ENCODE measurements at places on chromosomes 5 and 9.

DNA sequence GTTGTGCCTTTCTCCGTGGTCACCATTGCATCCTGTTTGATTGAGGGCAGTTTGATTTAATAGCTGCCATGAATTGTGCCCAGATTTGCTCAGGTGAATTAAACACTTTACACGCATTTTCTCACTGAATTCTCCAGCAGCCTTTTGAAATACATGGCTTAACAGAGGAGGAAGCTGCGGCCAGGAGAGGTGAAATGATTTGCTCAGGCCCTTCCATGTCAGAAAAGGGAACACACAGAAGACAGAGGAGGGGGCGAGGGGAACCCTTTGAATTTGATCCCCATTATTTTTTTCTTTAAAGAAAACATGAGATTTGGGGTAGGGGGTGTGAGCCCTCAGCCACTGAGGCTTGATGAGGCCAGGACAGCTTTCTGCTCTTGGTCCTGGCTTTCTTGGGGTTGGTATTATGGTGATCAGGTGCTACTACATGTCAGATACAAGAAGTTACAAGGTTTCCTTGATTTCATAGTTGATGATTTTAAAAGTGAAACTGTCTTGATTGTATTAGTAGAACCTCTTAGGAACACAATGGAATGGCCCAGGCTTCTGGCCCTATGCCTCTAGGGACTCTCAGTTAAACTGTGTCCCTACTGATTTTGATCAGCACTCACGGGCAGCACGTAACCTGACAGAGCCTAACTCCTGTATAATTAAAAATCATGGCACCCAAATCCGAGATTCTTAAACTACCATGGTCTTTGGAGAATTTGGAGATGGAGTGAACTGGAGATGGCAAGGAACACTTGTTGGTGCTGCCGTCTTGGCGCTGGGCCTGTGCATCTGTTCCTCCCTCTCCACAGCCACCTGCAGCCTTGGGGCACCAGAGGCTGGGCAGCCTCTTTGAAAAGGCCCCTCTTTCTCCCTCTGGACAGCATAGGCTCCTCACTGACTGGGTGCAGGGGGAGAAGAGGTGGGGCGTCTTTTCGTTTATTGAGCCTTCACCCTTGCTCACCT lies 107.9 kb downstream of the TRIO start:
- no peak for DNase-seq

DNA sequence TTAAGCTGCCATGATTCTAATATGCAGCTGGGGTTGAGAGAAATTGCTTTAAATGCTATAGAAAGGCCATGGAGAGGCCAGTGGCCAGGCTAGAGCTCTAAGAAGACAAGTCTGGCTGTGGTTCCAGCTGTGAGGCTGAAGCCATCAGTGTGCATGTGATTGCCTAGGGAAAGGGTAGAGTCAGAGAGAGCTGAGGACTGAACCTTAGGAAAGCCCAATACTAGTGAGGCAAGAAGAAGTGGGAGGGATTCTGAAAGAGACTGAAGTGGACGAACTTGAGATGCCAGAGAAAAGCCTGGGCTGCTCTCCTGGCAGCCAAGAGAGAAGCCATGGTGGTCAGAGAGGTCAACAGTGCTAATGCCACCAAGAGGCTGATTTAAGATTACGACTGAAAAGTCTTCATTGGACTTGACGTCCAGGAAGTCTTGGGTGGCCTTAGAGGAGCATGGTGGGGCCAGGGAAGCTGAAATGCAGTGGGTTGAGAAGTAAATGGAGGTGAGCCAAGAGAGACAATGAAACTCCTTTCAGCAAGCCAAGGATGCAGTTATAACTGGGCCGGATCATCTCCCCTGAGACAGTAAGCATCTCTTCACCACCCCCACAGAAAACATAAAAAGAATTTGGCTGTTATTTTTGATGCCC lies 133.2 kb downstream of the TMEM174 start:
- no peak for DNase-seq

DNA sequence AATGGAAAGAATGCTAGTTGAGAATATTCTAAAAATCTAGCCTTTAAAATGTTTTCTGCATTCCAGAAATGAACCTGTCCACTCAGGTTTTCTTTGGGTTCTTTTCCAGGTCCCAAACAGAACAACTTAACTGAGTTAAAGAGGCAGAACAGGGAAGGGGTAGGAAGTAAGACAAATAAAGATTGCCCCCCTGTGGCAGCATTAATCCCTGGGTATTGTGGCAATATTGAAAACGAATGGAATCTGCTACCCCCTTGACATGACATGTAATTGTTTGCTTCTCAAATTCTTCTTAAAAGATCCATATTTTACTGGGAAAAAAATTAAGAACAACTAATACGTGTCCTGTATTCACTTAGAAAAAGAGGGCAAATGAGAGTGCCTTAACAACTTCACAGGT lies 9.3 kb upstream of the RBM22 start:
- DNase-seq, result no peak

DNA sequence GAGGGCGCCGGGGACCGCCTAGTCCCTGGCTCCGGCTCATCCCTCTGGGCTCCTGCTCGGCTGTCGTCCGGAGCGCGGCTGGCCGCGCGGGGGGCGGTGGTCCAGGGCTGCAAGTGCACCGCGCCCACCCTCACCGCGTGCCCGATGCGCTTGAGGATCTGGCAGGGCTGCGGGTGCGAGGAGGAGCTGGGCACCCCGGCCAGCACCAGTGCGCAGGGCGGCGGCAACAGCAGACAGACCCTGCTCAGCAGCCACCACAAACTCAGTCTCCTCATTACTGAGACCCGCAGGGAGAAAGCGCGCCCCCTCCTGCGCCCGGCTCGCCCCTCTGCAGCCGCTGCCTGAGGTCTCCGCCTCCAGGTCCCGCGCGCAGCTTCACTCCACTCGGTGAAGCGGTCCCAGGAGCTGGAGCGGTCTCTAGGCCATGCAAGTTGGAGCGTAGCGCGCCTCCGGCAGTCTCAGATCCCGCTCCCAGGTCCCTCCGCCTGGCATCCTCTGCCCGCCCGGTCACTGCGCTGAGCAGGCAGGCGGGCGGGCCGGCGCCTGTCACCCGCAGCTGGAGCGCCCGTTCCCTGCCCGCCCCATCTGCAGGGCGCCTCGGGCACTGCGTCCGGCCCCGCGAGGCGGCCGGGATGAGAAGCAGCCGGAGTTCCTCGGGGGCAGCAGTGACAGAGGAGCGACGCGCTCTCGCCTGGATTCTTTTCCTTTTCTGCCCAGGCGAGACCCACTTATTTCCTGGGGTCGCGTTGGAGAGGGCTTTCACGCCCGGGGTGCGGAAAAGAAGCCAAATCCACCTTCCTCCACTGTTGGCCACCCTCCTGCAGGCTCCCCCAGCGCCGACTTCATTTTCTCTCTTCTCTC lies 512 bp downstream of the GRIN3A start:
- DNase-seq, result no peak

DNA sequence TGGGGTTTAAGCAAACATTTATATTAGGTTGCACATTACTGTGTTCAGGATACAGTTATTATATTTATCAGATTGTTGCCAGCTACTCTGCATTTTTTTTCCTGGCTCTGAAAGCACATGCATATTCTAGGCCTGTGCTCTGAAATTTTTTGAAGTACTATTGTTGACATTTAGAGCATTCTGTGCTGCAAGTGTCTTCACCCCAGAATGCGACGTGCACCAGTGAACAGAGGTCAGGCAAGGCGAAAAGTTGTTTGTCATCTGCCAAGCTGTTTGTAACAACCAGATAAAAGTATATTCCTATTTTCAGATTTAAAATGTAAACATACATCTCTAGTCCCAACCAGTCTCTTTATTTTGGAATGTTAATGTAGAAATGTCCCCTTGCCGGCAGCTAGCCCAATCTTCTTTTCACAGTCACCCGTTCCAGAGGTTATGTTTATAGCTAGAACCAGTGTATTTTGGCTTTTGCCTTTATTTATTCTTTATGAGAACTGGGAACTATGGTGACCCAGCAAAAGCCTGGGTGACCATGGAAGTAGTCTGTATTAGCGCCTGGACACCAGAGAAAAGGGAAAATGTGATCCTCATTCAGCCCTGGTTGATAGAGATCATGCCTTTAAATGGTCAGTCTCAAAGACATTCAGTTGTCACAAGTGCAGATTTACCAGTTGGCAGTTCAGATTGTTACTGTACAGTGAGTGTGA lies 84.6 kb downstream of the NDUFAF2 start:
- DNase-seq, result no peak

- DNase-seq, result peak; percentile 54
Measured at GRCh38 chr9:6354072-6354686, 26.0 kb downstream of the TPD52L3 start.

DNA sequence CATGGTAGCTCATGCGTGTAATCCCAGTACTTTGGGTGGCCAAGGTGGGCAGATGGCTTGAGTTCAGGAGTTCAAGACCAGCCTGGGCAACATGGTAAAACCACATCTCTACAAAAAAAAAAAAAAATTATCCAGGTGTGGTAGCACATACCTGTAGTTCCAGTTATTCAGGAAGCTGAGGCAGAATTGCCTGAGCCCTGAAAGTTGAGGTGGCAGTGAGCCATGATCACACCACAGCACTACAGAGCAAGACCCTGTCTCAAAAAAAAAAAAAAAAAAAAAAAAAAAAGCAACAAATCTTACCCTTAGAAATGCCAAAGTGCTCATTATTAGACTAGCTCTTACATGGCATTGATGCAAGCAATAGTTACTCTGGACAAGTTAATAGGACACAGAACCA lies 724.9 kb downstream of the MAT2B start:
- no peak for DNase-seq

DNA sequence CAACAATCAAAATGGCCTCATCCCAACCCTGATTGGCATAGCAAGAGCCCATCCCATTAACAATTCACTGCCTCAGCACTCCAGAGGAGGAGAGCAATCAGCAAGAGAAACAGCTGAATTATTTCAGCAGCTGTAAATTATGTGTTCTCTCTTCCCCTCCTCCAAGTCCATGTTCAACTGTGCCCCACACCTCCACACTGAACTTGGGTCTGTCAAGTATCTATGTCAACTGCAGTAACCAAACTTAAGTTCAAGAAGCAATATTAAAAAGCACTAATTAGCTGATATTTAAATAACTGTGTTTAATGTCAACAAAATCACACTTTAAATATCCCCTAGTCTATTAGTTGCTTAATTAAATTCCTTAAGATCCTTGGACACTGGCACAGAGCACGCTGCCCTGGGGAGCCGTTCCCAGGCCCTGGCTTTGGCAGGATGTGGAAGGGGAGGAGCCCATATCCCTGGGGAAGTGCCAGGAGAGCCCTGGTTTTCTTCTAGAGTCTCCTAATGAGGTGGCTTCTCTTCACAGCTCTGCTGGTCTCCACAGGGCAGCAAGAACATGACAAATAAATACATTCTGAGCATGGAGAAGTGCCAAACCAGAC lies 50.6 kb downstream of the SIL1 start:
- DNase-seq, result no peak

GRCh38 chr5:24555229-24555628 lies 89.5 kb downstream of the CDH10 start:
- DNase-seq, result no peak

GRCh38 chr5:139669662-139670368 lies 21.7 kb downstream of the CXXC5 start:
- DNase-seq, result no peak

- no peak for DNase-seq
Measured at GRCh38 chr9:97535771-97536170, 34.3 kb downstream of the TMOD1 start.

DNA sequence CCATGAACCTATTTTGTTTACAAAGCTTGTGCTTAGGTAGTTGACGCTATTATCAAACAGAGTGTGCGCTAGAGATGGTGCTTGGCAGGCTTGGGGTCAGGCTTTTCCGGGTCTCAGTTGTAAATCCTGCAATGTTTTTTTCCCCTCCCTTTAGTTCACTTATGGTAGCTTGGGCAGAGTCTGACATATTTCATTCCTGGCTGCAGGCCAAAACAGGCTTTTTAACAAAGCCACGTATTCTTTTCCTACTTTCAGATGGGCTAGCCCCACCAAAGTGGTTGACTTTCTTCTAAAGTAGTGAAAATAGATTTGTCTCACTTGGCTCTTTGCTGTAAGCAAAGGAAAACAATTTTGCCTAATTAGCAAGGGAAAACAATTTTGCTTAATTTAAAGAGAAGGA lies 58.0 kb upstream of the FBN2 start:
- no peak for DNase-seq

- DNase-seq, result no peak
Measured at GRCh38 chr5:35804201-35804653, 52.5 kb upstream of the IL7R start.

DNA sequence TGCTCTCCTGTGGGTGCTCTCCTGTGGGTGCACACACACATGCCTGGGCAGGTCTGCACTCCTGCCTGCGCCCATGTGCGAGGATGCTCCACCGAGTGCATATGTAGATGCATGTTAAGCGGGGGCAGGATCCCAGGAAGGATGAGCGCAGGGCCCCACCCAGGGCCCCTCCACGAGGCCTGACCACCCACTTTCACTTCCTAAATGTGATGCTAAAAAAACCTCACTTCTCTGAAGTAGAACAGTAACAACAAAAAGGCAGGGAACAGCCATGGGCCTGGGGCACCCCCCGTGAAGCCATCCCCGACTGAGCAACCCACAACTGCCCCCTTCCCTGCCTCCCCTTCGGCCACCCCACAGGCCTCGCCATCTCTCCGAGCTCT lies 48.2 kb upstream of the SARDH start:
- DNase-seq, result no peak

- DNase-seq, result no peak
Measured at GRCh38 chr5:116428966-116429365, 145.7 kb downstream of the SEMA6A start.

DNA sequence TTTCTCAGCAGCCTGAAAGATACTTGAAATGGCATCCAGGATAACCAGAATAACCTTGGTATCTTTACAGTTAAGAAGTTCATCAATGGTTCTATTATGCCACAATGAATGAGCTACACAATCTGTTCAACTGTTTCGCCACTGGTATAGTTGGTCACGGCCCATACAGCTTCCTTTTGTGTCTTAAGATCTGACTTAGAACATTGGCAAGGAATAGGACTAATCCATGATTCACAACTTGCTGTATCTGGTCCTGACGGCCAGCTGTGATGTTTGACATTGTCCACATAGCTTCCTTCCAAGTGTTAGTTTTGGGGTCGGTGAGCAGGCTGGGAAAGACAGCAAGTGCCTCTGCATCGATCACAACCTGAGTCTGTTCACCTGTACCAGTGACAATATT lies 113.3 kb upstream of the RAD23B start:
- DNase-seq, result no peak

DNA sequence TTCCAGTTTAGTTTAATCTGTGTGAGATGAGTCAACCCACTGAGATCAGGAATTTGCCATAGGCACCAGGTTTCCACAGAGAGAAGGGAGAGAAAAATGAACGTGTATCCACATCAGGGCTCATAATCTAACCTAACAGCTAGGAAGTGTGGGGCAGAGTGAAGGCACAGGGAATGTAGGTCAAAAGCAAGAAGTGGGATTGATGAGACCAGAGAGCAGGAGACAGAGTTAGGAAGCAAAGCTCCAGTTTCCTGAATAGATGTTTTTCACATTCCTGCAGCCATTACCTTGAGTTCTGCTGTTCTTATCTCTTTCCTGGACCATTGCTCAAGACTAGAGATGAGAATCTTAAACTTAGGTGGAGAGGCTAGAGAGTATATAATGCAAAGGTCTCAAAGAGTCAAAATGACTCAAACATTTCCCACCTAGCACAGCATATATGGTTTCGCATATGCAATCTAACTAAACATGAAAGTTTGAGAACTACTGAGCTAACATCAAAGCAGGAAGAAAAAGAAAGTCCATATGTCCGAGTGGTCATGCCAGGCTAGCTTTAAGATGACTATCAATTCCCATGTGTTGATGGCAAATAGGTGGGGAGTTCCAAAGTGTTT lies 41.1 kb upstream of the GNAQ start:
- DNase-seq, result no peak

- DNase-seq, result no peak
Measured at GRCh38 chr5:149079883-149080282, 17.0 kb upstream of the SH3TC2 start.
